DMS79 treated with DMSO at 0.1 percent for 48 hours (cell line): ENCODE measurements at places on chromosomes 5 and 9.

- DNase-seq: no peak
These were observed 2.2 kb downstream of the C5orf46 start for GRCh38 chr5:147904110-147904509.

- no peak for DNase-seq
These were observed 38.6 kb upstream of the IFNE start for GRCh38 chr9:21520501-21521228.

- DNase-seq: no peak
These were observed 16.0 kb downstream of the MVB12B start for GRCh38 chr9:126342621-126343031.

DNA sequence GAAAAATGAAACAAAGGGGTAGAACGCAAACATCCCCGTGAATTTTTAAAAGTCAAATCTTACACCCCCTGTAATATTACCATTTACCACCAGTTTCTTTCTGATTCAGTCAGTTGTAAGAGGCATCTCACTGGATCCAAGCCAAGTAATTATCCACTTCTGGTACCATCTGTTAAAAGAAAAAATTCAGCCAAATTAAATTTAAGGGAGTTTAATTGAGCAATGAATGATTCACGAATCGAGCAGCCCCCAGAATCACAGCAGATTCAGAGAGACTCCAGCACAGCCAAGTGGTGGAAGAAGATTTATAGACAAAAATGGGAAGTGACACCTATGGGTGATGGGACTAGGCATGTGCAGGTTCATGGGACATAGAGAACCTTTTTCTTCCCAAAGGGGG is 29.9 kb upstream of the MTMR12 start:
- DNase-seq: peak; percentile 21

DNA sequence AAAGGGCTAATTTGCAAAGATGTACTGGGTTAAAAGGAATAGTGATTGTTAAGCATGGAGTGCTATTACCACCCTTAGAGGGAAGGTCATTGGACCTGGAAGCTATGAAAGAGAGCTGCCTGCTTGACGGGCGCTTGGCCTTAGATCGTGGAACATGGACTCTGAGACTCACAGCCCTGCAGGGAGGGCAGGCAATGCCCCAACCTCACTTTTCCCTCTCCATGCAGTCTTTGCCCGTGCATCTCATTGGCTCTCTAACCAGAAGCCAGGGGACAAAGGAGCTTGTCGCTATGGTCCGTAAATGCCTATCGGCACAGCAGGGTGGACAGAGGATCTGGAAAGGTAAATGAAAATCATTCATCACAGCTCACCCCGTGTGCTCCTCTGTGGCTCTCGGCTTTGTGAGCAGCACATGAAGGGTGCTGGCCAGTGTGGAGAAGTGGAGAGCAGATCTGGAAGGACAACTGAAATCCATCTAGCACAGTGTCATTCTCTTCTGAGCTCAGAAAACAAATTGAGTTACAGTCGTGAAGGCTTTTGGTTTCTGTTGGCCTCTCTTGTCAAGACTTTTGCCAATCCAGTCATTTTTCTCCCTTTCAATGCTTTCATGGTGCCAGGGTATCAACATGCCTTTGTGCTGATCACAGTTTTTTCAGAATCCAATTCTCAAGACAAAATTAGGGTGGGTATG is 186.2 kb downstream of the SNX18 start:
- DNase-seq: no peak

- no peak for DNase-seq
These were observed 1858.9 kb upstream of the C9orf72 start for GRCh38 chr9:29432191-29432590.

DNA sequence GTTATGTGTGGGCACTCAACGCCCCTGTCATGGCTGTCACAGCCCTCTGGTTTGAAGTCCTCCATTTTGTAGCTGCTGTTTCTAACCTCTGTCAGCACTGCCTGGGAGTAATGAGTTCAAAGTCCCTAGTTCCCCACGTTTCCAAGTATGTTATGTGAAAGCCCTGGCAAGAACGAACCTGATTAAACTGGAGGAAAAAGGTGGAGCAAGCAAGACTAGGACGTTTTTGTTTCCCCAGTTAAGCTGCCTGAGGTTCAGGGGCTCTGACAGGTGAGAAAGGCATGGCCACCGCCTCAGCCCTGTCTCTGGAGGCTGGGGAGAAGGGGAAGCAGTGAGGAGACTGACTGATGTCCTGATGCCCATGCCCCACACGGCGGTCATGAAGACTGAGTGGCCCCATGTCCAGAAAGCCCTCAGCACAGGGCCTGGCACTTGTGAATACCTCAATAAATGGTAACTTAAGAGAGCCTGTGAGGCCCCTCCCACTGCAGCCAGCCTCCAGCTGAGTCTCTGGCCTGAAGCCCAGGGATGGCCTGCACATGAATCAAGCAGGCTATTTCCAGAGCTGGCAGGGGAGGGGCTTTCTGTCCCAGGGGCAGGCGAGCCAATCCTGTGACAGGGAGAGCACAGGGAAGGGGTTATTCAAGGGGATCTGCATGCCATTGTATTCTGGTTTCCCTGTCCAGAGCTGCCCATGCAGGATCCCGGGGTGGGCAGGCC is 61.8 kb downstream of the PFDN1 start:
- DNase-seq: peak; percentile 42

DNA sequence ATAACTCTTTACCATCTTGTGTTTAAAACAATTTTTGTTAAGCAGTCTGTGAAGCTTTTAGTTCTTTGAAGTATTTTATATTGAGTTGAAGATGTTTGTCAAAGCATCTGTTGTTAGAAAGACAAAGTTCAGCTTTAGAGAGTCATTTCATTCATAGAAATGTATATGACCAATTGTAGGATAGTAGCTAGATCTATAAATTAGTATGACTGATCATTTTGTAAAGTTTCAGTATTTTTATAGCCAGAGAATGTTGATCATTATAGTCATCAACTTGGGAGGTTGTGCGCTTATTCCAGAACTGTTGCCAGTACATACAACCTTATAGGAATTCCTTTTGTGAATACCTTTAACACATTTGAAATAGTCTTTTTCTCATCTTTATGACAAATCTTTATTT is 5.2 kb downstream of the NIPBL start:
- no peak for DNase-seq

DNA sequence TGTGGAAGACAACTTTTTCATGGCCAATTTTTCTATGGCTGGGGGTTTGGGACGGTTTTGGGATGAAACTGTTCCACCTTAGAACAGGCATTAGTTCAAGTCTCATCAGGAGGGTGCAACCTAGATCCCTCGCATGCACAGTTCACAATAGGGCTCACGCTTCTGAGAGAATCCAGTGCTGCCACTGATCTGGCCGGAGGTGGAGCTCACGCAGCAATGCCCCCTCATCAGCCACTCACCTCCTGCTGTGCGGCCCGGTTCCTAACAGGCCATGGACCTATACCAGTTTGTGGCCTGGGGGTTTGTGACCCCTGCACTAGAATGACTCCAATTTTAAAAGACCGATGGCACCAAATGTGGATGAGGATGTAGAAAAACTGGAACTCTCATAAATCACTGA is 127.2 kb upstream of the IER5L start:
- DNase-seq: no peak

GRCh38 chr5:1524481-1524798 is 680 bp upstream of the LPCAT1 start:
- DNase-seq: no peak

GRCh38 chr5:7728076-7728475 is 122.9 kb downstream of the CFAP90 start:
- DNase-seq: peak; percentile 91

DNA sequence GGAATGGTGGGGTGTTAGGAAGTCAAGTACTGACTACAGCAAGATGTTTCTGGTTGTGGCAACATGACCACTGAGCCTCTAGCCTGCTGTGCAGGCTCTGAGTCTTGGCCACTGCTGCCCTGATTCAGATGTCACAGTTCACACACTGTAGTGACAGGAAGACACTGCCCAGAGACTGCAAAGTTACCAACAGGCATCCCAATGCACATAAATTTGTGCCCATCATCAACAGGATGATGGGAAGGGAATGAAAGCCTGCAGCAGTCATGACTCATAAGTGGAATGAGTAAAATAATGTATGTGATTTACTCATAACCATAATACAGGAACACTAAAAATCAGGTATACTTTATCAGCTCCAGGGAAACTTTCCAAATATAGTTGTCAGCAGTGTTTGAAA is 251.6 kb upstream of the HAPLN1 start:
- no peak for DNase-seq

GRCh38 chr9:115395511-115396021 is 277.6 kb upstream of the TNC start:
- DNase-seq: peak; percentile 23

DNA sequence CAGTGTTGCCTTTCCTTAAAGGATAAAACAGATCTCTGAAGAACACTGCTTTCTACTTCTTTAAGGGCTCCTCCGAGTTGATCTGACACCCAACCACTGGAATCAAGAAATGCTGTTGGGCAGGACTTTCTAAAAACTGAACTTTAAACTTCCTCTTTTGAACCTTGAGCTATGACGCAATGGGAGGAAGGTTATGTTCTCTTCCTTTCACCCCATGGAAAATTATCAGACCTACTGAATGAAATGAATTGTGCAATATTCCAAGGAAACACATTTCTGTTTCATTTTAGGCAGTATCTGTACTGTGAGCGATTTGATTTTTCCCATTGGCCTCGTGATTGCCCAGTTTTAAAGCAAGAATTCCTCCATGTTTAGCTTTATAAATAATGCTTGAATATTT is 206.0 kb upstream of the PRR16 start:
- DNase-seq: no peak

DNA sequence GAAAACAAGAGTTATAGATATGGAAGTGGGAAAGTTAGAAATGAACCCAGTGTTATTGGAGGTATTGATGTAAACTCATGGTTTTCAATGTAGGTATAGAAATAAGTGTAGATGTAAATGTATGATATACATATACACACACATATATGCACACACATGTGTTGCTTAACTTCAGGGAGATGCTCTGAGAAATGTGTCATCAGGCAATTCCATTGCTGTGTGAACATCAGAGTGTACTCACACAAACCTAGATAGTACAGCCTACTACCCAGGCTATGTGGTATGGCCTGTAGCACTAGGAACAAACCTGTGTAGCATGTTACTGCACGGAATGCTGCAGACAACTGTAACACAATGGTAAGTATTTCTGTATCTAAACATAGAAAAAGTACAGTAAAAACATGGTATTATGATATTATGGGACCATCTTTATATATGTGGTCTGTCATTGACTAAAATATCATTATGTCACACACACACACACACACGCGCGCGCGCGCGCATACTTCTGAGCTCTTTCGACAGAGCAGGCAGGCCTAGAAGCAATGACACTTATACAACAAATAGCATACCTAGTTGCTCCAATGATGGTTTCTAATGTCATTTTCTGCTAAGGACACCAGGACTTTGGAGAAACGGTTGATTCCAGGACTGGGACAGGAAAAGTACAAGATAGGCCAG is 86.6 kb downstream of the MACROH2A1 start:
- no peak for DNase-seq

GRCh38 chr5:79613549-79613948 is 1.3 kb downstream of the TENT2 start:
- no peak for DNase-seq

DNA sequence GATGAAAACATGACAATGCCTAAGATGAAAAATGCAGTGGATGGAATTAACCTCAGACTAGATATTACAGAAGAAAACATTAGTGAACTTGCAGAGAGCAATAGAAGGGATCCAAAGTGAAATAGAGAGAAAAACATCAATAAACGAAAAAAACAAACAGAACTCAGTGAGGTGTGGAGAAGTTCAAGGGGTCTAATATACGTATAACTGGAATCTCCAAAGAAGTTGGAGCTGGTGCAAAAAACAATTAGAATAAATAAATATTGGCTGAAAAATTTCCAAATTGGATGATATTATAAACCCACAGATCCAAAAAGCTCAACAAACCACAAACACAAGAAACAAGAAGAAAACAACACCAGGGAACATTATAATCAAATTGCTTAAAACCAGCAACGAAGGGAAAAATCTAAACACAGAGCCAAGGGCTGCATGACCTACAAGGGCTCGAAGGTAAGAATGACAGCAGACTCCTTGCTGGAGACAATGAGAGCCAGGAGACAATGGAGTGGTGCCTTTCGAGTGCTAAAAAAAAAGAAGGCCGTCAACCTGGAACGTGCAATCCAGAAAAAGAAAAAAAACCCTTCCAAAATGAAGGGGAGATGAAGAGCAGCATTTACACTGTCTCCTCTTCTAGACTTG is 11.8 kb downstream of the FAM163B start:
- peak; percentile 46 for DNase-seq

- DNase-seq: no peak
These were observed 139.8 kb downstream of the MPDZ start for GRCh38 chr9:13139641-13140171.

DNA sequence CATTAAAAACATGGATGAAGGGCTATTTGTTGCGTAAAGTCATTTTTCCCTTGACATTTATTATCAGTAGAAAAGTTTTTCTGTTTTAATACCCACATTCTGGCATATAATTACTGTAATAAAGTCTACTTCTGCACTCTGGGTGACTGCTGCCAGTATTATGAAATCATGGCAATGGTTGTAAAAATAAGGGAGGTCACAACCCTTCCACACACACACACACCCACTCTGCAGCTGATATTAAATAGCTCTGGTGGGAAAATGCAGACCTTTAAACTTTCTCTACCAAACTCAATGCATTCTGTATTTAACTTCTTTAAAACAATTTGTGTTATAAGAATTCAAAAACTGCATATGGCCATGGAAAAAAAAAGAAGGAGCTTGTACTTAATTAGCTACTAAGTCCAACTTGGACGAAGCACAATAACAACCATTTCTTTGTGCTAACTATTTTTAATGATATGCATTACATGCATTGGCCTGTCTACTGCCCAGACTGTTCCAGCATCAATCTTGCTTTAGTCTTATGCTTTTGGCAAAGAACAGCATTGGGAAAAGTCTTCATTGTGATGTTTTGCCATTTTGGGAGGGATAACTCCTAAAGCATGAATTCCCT is 137.6 kb upstream of the MAP3K1 start:
- no peak for DNase-seq

DNA sequence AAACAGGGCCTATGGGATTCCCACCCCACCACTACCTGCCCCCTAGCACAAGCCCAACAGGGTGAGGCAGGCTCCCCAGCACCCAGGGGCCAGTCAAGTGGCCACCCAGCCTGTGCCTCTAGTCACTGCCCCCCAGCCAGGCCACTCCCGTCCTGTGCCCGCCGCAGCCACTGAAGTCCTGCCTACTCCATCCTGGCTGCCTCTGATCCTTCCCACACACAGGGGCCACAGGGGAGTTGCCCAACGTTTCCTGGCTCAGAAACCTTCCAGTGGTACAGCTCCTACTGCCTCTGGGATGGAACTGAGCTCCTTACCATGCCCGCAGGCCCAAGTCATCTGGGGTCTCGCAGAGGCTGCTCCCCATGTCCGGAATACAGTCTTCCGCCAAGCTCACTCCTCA is 70.2 kb upstream of the STXBP1 start:
- DNase-seq: no peak
